ELR (cell line): ENCODE measurements at places on chromosomes 16 and 17.

DNA sequence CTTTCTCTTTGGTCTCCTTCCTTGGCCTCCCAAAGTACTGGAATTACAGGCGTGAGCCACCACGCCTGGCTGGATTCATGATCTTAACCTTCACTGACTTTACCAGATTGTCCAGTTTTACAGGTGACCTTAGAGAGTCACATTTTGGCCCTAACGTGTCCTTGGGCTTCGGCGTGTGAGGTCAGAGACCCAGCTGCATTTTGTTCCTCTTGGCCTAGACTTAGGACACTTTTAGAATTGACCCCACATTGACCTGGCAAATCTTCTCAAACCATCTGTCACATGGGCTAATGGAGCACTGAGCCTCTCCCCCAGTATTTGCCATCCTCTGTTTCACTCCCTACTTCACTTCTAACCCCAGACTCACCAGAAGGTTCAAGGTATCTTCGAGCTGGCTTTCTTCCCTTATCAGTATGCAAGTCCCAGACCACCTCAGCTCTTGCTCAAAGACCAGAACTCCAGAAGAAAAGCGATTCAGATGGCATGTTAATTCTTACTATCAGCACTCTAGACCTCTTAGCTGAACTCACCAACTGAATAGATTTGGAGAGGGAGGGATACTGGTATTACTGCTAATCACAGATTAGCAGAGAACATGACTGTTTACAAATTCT lies 1.7 kb upstream of the CYTH1 start:
- no peak for DNase-seq

- DNase-seq = peak; percentile 98
Observed at GRCh38 chr17:73340093-73340596, 28.3 kb upstream of the CDC42EP4 start.

DNA sequence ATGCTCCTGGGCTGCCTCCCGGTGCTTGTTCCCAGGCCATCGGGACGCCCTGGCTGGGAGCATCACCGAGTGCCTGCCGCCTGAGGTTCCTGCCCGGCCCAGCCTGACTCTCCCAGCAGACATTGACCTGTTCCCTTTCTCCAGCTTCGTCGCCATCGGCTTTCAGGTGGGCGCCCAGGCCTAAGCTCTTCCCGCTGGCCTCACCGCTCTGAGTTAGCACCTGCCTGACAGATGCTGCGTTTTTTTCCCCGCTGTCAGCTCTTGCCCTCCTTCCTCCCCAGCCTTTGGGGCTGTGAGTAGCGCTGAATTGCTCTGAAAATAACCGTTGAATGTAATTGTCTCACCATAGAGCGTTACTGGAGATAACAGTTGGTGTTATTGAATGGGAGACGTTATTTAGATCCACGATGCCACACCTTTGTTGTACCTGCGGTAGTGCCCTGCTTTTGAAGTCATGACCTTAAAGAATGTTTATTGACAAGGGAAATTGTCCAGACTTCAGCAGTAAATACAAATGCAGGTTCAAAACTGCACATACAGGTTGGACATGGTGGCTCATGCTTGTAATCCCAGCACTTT lies 21.3 kb upstream of the SMIM5 start:
- no peak for DNase-seq

DNA sequence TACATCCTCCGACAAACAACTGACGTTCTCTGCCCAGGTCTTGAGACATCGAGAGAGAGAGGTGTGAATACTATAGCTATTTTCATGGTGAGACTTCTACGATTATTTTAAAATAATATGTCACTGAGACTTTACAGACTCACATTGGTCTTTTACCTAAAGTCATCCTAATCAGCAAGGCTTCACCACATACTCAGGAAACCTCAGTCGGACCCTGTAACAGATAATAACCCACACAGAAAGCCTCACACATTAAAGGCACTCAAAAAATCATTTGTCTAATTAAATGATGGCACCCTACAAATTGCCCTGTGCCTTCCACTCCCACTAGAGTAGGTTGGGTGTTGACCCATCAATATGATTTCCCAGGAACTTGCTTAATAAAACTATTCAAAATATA lies 19.8 kb upstream of the SLC39A11 start:
- DNase-seq = no peak

DNA sequence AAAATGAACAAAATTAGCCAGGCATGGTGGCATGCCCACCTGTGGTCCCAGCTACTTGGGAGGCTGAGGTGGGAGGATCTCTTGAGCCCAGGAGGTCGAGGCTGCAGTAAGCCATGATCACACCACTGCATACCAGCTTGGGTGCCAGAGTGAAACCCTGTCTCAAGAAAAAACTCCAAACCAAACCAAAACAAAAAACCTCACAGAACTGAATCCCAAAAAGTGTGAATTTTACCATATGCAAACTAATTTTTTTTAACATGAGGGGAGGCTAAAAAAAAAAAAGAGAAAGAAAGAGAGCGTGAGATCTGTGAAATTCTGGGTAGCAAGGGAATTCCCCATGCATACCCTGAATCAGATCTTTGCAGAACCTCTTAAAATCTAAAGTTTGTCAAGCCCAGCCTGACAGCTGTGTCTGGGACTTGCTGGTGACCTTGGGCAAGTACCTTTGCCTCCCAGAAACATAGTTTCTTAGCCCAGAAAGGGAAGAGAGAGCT lies 17.1 kb upstream of the CDH1 start:
- DNase-seq = no peak

GRCh38 chr17:41592601-41593305 lies 6.1 kb upstream of the KRT14 start:
- no peak for DNase-seq

DNA sequence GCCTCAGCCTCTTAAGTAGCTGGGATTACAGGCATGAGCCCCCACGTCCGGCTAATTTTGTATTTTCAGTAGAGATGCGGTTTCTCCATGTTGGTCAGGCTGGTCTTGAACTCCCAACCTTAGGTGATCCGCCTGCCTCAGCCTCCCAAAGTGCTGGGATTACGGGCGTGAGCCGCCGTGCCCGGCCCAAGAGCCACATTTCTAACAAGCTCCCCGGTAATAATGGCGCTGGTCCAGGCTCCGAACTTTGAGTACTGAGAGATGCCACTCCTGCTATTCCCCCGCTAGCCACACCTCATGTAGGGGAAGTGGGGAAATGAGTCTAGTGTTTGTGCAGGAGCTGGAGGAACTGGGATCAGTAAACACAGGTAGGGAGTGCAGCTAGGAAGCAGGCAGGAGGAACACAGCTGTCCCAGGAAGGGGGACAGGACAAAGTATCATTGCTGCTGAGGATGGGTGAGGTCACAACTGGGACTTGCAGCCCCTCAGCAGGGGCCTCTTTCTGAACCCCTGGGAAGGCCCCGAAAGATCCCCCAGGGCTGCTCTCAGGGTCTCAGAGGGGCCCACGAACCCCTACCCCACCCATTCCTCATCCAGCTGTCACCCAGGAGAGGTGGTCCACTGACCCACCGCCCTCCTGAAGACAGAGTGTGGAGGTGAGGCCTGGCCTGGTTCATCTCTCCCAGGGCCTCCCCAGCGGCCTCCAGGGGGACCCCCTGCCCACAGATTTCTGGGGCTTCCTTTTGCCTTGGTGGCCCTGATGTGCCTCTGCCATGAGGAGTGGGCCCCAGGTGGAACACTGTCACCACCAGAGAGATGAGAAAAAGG lies 3.7 kb upstream of the KREMEN2 start:
- DNase-seq = no peak

DNA sequence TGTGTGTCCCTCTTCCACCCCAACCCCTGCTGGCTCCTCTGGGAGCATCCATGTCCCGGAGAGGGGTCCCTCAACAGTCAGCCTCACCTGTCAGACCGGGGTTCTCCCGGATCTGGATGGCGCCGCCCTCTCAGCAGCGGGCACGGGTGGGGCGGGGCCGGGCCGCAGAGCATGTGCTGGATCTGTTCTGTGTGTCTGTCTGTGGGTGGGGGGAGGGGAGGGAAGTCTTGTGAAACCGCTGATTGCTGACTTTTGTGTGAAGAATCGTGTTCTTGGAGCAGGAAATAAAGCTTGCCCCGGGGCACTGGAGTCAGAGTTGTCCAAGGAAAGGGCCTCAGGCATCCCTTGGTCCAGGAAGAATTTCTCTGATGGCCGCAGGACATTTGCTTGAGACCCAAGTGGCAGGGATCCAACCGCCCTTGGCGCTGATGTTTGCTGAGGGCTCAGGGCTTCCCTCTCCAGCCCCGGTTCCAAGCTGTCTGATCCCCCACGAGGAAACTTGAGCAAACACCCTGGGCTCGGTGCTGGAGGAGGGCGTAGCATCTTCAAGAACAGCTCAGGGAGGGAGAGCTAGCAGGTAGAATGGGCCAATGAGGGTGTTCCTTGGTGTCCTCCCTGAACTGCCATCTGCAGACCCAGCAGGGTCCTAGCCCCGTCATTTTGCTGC lies 4.5 kb downstream of the NXPH3 start:
- peak; percentile 65 for DNase-seq

- peak; percentile 49 for DNase-seq
Observed at GRCh38 chr17:45332989-45333701, 16.3 kb upstream of the MAP3K14 start.

DNA sequence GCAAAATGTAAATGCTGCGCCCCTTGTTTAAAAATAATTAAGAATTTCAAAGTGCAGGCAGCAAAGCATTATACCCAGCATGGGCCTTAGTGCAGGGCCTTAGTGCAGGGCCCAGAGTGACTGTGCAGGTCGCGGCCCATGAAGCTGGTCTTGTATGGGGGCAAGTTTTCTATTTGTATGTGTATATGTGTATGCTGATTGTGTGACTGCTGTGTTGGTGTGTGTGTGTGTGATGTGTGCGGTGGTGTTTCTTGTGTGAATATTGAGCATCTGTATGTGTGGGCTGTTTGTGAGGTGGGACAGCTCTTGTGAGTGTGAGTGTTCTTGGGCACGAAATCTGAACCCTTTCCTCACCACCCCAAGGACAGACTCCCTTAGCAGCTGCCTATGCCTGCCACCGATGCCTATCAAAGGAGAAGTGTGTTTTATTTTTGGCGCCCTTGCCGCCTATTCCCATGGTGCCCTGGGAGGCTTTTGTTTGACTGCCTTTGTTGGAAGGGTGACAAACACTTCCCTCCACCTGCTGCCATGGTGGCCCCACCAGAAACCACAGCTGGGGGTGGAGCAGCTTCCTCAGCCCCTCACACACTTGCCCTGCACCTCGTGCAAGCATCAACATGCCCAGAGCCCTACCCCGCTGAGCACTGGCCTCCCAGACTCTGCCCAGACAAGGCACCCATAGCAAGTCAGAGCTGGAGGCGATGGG lies 18.0 kb downstream of the CCR7 start:
- DNase-seq = no peak

DNA sequence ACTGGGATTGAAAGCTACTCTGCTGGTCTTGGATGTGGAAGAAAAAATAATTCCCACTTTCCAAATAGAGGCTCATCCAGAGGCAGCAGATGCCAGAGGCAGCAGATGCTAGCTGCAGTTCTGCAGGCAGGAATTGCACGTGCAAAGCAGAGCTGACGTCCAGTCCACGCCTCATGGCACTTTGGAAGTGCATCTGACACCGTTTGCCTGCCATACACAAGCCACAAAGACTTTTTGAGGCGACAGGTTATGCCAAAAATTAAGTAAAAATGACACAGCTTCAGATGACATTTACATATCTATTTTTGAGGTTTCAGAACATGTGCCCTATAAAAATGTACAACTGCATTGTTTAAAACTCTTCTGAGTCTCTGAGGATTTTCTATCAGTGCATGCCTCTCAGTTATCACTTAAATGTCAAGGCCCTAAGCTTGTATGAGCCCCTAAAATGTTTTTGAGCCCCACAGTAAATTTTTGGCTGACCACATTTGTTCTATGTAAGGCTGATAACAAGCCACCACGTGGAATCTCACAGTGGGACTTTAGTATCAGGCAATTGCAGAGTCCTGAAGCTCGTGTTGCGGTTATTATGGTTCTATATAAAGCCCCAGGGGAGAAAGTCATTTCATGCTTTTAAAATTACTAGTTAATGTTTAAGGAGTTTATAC lies 239.2 kb downstream of the PRKCA start:
- DNase-seq = peak; percentile 95

- no peak for DNase-seq
Observed at GRCh38 chr17:34413443-34414119, 50.5 kb upstream of the CCL1 start.

GRCh38 chr16:57261806-57262205 lies 16.7 kb downstream of the ARL2BP start:
- no peak for DNase-seq

GRCh38 chr16:67241008-67241900 lies 6.0 kb downstream of the FHOD1 start:
- peak; percentile 93 for DNase-seq

DNA sequence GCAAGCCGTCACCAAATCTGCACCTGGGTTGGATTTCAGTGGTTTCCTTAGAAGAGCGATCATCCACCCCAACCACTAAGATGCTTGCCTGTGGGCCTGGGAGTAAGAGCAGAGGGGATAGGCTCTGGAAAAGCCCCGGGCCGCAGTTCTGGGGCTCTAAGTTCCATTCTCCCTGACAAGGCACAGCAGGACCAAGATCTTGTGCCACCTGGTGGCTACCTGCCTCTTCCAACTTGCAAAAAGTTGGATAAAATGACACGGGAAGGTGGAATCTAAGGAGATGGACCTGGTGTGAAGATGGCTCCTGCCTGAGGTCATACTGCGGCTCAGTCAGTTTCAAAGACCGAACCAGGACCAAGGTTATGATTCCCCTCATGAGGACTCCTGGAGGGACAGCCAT lies 42.3 kb downstream of the ABCC12 start:
- DNase-seq = no peak

- DNase-seq = no peak
Observed at GRCh38 chr17:81067391-81067811, 32.5 kb downstream of the BAIAP2 start.

GRCh38 chr16:79186196-79186595 lies 414.3 kb downstream of the MAF start:
- DNase-seq = no peak

DNA sequence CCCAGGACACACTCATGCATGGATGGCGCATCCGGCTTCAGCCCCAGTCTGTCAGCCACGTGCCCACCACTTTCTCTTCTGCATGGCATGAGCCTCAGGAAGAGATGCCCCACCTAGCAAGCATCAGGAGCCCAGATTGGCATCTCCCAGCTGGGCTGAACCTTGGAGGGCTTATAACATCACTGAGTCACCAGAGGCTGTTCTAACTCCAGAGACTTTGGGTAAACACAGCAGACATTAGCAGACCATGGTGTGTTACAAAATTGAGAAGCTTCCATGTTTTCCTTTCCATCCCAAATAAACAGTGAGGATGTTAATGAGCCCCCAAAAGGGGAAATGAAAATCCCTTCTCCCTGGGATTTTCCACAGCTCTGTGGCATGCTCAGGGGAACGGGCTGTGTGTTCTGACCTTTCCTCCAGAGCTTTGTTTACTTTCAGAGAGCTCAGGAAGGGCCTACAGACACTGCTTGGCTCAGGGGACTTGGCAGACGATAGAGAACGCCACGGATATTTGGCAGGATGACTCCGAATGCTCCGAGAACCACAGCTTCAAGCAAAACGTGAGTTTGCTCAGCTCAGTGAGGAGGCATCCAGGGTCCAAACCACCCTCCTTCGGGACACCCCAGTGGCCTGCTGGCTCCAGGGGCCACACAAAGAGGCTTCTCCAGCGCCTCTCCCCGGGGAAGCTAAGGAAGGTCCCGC lies 16.5 kb downstream of the GLP2R start:
- DNase-seq = no peak
